Pancreas (tissue), 10 donors: ENCODE measurements at places on chromosomes 11 and 22.

DNA sequence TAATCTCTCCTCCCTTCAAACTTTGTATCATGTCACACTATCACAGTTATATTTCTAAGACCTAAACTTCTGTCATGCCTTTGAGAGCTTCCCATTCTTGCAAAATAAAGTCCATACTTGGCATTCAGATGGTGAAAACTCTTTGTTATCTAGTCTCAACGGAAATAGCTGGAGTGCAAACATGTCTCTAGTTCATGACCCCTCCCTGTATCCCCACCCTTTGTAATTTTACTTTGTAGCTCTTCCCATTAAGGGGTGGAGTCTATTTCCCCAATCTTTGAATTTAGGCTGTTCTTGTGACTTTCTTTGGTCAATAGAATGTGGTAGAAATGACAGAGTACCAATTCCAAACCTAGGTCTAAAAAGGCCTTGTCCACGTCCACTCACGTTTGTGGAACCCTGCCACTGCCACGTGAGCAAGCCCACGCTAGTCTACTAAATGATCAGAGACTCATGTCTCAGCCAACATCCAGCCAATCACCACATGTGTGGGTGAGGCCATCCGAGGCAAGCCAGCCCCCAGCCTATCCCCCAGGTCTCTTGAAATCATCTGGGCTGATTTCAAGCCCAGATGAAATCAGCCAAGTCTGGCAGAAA, 23.4 kb downstream of the SLN start:
- H3K27me3 ChIP-seq = peaks cover 6% of the 10 kb centered on the region
- no peak overlapping the region for H3K27ac ChIP-seq
- no peak for DNase-seq
- no peak overlapping the region for H3K4me3 ChIP-seq

GRCh38 chr22:16824716-16825687, at the start of gene XKR3:
TSS of gene XKR3 (minus strand) at chr22:16825411. CDS start at chr22:16808073, 17,338 bp downstream.
- H3K27ac ChIP-seq = no peak within 1 kb of the TSS
- no peaks in the 10 kb centered on the region for H3K4me1 ChIP-seq
- no peak within 1 kb of the TSS for H3K4me3 ChIP-seq
- DNase-seq = no peak
- no peaks in the 10 kb centered on the region for H3K36me3 ChIP-seq
- H3K27me3 ChIP-seq = no peaks in the 10 kb centered on the region

- peaks cover 6% of the 10 kb centered on the region for H3K36me3 ChIP-seq
- no peaks in the 10 kb centered on the region for H3K27me3 ChIP-seq
- peaks cover 44% of the 10 kb centered on the region for H3K4me1 ChIP-seq
- no peak for DNase-seq
- no peak overlapping the region for H3K4me3 ChIP-seq
Measured at GRCh38 chr22:36350751-36351594, 36.8 kb downstream of the MYH9 start.

DNA sequence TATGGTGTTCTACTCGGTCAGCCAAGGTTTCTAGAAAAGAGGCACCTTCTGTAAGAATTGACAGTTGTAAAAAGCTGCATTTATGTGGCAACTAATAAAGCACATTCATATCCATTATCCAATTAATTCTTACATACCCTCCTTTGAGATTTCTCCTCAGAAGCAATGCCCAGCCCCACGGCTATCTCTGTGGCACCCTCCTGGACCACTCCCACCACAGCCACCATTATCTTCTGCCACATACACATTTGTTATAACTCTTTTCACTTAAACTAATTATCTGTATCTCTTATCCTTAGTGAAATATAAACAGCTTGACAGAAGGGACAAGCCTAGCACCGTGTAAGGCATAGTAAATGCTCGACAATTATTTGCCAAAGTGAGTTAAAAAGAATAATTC, 48.5 kb downstream of the PAK1 start:
- no peak for DNase-seq
- H3K36me3 ChIP-seq = no peaks in the 10 kb centered on the region
- H3K4me1 ChIP-seq = no peaks in the 10 kb centered on the region
- no peak overlapping the region for H3K27ac ChIP-seq

GRCh38 chr11:125001079-125001778, 47.2 kb downstream of the CCDC15 start:
- no peak overlapping the region for H3K4me3 ChIP-seq
- no peaks in the 10 kb centered on the region for H3K27me3 ChIP-seq
- no peak overlapping the region for H3K27ac ChIP-seq
- no peaks in the 10 kb centered on the region for H3K36me3 ChIP-seq
- no peak for DNase-seq
- H3K4me1 ChIP-seq = no peaks in the 10 kb centered on the region

GRCh38 chr11:100716838-100717237, 29.8 kb downstream of the ARHGAP42 start:
- H3K27ac ChIP-seq = no peak overlapping the region
- no peak overlapping the region for H3K4me3 ChIP-seq
- no peaks in the 10 kb centered on the region for H3K36me3 ChIP-seq
- no peaks in the 10 kb centered on the region for H3K27me3 ChIP-seq
- H3K4me1 ChIP-seq = peaks cover 7% of the 10 kb centered on the region

DNA sequence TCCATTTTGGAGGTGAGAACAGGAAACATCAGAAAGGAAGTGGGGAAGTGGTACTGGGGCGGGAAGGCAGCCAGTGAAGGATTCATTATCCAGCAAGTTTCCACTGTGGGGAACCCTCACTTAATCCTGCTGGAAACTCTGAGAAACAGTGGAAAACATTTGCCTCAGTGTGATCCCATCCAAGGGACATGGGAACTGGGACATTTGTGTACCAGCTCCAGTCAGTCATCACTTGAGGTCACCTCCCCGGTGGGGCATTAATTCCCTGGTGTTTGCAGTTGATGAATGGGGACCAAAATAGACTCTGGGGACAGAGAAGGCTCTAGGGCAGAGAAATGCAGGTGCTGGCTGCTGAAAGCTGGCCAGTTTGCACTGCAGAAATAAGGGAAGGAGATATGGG, 599.9 kb downstream of the BUD13 start:
- H3K36me3 ChIP-seq = no peaks in the 10 kb centered on the region
- no peak overlapping the region for H3K27ac ChIP-seq
- DNase-seq = no peak
- no peaks in the 10 kb centered on the region for H3K27me3 ChIP-seq
